ENCODE measurements at places on chromosomes 12 and 14.

DNA sequence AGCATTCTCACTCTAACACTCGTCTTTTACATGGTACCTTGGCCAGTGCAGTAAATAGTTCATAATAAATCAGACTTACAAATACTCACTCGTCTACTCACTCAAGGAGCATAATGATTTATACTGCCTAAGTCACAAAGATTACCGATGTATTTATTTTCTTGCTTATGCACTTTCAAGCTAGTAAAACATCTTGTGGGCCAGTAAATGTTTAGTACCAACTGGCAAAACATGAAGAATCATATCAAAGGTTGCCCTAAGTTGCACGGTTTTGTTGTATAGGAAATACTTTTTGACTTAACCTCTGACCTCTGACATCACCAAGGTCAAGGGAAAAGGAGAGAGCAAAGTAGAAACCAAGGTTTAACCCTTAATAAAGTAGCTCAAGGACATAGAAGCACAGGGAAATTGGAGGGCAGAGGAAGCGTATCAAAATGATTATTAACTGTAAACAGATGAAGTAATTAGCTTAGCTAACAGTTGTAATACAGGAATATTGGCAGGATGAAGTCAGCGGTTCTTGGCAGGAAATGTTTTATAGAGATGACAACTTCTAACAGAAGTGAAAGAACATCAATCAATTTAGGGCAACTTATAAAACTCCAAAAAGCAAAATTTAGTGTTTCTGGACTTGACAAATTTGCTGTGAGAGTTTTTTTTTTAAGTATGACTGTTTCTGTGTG is 131.9 kb downstream of the HMGA2 start:
- DNase-seq: no peak

DNA sequence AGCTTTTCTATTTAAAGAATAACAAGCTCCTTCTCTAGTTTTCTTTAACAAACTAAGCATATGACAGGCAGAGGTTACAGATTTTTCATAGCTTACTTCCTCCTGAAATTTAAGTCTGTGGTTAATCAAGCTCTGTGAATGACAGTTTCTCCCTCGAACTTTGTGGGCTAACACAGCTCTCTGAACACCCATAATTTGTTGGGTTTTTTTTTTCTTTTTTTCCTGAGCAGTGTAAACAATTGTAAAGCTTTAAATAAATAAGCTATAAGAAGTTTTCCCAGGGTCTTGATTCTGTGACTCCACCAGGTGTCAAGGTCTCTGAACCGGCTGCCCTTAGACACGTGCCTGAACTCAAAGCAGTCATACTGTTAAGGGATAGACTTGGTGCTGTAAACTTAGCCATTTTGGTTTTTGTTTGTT is 128.1 kb upstream of the AMIGO2 start:
- DNase-seq: no peak

DNA sequence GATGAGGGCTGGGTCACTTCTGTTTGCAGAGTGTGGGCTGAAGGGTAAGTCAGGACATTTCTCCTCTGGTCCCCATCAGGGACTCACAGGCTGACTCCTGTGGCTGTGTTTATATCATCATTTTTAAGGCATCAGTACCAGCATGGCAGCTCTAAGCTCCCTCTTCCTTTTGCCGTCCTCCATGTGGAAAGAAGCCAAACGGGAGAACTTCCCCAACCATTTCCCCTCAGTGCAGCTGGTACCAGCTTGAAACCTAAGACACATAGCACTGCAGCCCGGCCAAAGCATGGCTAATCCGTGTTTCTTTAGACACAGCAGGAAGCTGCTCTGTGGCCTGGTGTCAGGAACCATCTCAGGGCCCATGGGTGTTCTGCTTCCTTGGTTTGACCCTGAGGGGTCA is 31.9 kb upstream of the ATP2A2 start:
- no peak for DNase-seq

GRCh38 chr12:52226446-52226845 is 6.6 kb upstream of the KRT7 start:
- DNase-seq: no peak

DNA sequence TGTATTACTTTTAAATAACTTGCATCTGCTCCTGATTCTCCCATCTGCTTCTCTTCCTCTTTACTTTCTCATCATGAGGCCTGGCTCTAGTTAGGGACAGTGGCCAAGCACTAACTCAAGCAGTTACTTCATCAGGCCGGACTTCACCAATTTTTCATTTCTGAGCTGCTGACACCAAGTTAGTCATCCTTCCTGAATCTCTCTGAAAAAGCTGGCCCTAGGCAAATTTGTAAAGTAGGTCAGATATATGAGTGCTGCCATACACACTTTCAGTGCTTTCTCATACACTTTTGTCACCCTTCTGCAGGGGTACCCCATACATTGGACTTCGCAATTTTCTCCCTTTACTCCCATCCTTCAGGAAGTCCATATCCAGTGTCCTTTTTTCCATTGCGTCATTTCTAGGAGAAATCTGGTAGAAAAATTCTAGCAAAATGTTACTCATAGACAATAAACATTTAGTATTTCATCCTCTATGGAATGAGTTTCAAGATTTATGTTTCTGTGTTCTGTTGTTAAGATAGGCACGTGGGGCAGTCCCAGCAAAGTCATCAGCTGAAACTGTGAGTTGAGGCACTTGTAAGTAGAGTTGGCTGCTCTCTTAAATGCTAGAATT is 276.8 kb upstream of the TMPO start:
- DNase-seq: peak; percentile 13

GRCh38 chr12:125104982-125105381 is 39.7 kb downstream of the AACS start:
- DNase-seq: no peak

DNA sequence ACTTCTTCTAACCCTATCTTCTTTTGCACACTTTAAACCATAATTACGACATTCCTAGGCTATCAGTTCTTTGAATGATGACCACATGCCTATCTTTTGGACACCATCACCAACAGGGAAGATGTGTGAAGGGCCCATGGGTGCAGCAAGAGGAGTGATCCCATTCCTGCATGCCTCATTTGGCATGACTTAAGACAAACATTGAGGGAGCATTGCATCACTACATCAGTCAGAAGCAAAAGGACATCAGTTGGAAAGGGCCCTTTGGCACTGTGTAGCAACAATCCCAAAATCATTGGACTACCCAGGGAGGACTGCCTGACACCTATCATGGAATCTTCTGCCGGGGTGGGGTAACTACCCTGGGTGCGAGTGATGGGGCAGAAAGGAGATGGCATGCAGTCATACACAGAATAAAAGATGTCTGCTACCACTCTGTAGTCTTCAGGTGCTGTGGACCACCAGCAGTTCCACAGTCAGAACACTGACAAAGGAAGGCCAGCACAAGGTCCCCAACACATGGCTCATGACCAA is 10.7 kb upstream of the TMBIM6 start:
- no peak for DNase-seq

GRCh38 chr14:103738701-103739451 is 23.3 kb downstream of the ZFYVE21 start:
- DNase-seq: no peak

- peak; percentile 3 for DNase-seq
These were observed 75.2 kb upstream of the RPH3A start for GRCh38 chr12:112716099-112717093.

DNA sequence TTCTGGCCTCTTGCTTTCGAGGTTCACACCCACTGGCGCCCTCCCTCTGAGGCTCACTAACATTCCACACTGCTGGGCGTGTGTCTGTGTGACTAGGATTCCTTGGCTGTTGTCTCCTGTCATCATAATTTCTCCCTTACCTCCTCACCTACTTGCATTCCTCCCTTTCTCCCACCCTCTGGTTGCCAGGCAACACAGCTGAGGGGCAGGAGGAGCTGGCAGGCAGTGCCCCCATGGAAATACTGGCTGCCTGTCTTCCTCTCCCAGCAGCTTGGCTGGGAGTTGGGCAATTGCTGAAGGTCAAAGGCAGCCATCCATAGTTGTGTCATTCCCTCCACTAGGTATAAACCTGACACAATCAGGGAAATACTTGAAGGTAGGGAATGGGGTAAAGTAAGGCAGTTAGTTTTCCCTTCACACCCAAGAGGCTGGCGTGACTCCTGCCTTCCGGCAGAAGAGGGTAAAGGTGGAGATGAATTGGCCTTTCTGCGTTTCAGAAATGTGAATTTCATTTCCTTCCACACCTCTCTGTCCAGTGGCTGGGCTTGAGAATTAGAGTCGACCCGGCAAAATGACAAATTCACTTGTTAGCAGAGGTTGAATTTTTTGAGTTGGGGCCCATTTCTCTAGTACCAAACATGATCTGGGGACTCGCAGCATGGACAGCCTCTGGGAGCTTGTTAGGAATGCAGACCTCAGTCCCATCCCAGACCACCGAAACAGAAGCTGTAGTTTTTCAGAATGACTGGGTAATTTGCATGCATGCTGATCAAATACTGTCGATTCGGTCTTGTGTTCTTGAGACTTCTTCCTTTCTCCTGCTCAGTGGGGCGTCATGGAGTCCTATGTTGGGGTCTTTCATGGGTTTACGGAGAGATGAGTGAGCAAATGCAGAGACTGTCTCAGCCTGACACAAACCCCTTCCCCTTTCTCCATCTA is 24.3 kb upstream of the EMP1 start:
- DNase-seq: peak; percentile 64
